ENCODE measurements at places on chromosomes 1 and 21. TPM values are rescaled to one million over a fixed set of nuclear protein-coding genes. Genes with fewer than 3 reads are reported as not detected.

The CA6 gene
- total RNA-seq, result not detected

The DNALI1 gene
- total RNA-seq, result 3.2 TPM

The CACHD1 gene
- total RNA-seq, result 2.7 TPM

The FAM177B gene
- total RNA-seq, result 4.1 TPM

The CLEC20A gene
- not detected for total RNA-seq

The OSCP1 gene
- 2.5 TPM for total RNA-seq

The TFF1 gene
- 60.1 TPM for total RNA-seq

The GCSAML gene
- 0.89 TPM for total RNA-seq

The RGSL1 gene
- total RNA-seq, result not detected

GRCh38 chr1:196603651-196604050, 4.6 kb downstream of the KCNT2 start:
- no peak for DNase-seq

DNA sequence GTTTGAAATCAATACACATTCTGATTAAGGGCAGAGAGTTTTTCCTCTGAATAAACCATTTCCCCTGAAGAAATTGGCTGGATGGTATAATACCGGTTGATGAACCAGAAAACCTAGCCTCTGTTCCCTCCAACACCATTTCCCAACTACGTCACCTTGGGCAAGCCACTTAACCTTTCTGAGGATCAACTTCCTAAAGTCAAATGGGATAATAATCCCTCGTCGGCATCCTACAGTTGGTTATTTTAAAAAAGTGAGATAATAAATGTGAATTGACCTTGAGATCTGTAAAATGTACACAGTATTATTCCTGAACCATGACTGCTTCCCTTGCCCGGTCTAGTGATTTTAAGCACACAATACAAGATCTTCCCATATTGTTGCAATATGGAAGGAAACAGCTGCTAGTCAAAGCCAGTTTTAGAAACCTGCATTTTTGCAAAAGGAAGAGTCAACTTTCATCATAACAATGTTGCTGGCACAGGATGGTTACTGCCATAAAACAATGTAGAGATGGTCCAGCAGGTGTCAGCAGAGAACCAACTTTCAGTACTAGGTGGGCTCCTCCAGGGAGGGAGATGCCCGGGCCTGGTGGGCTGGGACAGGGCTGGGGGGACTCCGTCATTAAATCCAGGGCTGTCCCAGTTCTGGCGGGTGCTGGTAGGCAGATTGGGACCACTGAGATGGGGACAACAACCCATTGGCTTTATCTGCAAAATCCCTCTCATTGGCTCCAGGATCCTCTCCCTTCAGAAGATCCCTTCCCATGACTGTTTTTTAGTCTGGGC, 5.2 kb upstream of the HLX start:
- peak; percentile 72 for DNase-seq

DNA sequence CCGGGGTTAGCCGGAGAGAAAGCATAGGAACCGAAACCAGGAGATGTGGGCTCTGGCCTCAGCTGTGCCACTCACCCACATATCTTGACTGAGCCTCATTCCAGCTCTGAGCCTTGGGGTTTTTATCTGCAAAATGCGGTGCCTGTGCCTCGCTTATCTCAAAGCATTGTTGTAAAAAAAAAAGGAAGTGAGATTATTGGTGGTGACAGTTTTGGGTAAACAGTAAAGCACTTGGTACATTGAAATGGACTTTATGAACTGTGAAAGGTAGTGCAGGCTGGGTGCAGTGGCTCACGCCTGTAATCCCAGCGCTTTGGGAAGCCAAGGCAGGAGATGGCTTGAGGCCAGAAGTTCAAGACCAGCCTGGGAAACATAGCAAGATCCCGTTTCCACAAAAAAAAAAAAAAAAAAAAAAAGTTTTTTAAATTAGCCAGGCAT, 3.8 kb downstream of the PTAFR start:
- DNase-seq, result peak; percentile 53

- DNase-seq, result no peak
These were observed 521.8 kb downstream of the LRRIQ3 start for GRCh38 chr1:73676186-73676585.

DNA sequence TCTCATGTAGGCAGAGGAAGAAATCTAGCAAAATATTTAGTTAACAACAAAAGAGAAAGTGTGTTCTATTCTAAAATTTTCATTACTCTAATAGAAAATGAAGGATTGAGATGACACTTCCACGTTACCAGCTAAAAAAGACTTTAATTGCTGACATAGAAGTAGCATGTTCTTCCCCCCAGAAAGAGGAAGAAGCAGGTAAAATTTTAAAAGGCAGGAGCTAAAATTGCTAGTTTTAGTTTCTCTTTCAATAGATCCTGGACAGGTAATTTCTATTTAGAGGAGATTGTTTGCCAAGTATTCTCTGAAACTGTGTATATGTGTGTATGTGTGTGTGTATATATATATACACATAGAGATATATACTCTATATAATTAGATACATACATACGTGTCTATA, 248.1 kb upstream of the FMN2 start:
- no peak for DNase-seq

- DNase-seq, result no peak
These were observed 127.9 kb upstream of the MROH9 start for GRCh38 chr1:170807432-170807831.

DNA sequence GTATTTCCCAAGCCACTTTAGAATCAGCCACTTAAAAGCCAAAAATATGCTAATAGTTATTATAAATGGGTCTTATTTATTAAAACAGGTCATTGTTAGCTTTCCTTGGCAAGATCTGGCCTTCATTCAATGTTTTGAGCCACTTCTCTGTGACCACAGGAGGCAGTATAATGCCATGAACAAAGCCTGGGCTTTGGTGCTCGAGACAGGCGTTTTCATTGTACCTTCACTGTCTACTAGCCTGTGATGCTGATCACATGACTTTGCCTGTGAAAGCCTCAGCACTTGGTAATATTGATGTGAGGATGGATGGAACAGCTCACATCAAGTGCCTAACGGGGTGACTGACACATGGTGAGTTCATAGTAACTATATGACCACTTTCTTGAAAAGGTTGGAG, 217.0 kb downstream of the RWDD3 start:
- DNase-seq, result no peak

DNA sequence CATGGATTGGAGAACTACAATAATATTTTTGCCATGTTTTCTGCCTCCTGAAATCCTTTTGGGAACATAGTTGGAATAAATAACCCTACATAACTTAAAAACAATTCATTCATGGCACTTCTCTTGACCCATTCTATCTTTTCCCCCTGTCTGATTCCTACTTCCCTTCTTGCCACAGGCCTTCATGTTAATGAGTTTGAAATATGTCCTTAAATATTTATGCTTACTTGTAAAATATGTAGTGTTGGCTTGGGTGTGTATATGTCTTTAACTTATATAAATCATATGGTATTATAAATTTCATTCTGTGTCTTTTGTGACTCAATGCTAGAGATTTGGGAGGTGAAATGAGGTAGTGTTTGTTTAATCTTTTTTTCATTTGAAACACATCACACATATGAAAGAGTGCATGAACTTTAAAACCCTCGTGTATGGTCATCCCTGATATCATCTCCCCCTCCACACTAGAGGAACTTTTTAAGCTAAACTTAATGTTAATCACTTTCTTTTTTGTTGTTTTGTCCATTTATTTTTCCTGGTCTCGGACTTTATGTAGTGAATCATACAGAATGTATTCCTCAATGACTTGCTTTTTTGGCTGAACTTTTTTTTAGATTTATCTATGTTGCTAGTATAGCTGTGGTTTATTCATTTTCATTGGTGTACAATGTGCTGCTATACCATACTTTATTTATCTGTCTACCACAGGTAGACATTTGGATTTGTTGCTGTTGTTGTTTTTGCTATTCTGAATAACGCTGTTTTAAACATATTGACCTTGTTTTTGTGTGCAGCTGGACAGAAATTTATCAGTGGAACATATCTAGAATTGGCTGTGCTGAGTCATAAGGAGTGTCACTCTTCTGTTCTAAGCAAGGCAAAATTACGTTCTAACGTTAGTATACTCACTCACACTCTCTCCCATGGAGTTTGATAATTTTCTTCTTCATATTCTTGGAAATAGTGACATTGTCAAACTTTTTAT, 441.6 kb downstream of the PLPP3 start:
- DNase-seq, result no peak

- no peak for DNase-seq
These were observed 408.0 kb downstream of the SIPA1L2 start for GRCh38 chr1:232221802-232222499.

- peak; percentile 52 for DNase-seq
These were observed 8.6 kb downstream of the ADAMTSL4 start for GRCh38 chr1:150557813-150558212.

GRCh38 chr1:116478621-116479020, 92.2 kb downstream of the CD58 start:
- no peak for DNase-seq

DNA sequence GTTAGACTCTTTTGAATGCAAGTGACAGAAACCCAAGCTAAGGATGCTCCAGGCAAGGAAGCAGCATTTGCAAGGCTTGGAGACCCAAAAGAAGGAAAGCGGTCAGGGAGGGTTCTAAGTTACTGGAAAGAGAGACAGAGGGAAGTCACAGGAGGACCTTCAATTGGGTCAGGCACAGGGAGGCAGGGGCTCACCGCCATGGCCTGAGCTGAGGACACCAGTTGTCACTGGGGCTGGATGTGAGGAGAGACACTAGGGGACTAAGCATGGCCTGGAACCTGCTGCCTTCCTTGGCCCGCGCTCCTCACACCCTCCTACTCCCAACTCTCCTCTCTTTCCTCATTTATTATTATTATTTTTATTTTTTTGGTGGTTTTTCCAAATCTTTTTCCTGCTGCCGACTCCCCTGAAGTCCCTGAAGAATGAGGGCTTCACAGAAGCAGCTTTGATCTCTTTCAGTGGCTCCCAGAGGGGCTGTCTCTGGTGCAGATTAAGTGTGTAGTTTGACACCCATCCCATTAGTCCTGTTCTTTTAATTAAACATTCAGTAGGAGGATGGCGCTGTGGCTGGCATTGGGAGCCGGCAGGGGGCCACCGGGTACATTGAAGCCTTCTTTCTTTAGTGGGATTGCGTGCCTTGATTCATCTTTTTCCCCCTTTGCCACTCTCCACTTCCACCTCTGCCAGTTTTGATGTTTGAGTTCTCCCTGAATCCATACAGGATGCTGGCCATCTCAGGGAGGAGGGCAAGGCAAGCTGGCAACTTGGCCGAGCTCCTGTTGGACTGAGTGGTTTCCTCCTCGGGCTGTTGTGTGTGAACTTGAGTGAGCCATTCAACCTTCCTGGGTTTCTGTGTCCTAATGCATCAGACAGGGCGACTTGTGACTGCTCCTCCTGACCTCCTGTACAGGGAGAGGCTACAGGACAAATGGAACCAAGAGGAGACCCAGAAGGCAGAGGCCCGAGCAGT, 59.3 kb downstream of the MDM4 start:
- DNase-seq, result no peak

Measured in mucosa of descending colon (tissue), 3 donors.